ENCODE measurements at places on chromosomes 16 and 17.

DNA sequence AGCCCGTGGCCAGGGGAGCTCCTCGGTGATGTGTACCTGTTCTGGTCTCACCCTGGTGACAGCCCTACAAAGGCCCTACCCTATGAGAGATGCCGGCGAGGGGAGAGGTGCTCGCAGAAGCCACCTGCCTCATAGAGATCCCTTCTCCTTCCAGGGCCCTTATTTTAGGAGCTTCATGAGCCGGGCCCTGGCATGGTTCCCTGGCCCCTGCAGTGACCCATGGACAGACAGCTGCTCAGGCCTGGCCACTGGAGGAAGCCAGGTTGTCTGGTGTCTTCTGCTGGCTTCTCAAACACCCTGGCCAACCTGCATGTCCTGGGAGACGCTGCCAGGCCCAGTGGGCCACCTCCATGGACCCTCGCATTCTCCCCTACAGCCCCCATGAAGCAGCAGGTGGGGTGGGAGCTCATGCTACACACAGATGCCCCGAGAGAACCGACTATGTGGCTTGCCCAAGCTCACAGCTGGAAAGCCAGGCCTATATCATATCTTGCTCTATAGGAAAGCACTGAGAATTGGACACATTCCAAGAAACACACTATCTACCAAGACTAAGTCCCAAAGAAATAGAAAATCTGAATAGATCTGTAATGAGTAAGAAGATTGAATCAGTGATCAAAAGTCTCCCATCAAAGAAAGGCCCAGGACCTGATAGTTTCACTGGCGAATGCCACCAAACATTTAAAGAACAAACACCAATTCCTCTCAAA is 7.2 kb upstream of the AATK start:
- no peak for DNase-seq

- DNase-seq = peak; percentile 77
Observed at GRCh38 chr17:30429155-30429554, 48.1 kb upstream of the GOSR1 start.

DNA sequence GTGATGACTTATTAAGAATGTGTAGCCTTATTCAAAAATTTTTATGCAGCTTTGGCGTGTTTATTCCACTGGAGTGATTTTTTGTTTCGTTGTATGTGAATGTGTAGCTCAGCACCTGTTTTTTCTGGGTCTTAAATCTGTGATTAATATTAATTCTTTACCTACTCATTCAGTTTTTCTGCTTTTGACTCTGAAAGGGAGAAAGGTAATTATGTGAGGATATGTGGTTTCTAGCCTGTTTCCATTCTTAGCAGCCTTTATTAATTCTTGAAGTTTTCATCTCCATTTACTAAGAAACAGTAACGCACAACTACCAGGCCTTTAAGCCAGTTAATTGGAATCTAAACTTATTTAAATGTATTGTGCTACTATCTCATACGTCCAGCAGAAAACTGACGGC is 7.0 kb downstream of the HEATR3 start:
- DNase-seq = no peak

DNA sequence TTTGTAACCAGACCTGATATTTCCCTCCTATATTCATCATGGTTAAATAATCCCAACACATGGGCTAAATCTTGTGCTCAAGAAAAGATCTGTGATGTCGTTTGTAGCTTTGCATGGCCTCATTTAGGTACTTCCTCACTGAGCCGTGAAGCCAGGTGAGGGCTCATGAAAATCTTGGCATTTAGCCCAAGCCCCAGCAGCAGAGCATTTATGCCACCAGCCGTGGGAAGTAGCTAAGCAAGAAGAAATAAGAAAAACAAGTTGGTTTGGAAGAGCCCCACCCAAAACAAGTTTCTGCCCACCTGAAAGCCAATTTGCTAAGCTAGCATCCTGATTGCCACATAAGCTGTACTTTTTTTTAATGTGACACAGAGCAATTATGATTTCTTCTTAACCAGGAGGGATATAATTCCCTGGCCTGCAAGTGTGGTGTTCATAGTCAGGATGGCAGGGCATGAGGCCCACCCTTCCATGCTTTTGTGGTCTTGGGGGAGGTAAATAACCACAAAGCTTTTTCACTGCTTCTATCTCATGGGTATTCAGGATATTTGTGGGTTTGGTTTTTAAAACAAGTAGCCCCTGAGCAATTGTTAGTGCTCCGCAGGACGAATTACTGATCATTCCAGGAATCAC is 10.5 kb downstream of the TMIGD1 start:
- no peak for DNase-seq

- no peak for DNase-seq
Observed at GRCh38 chr16:71338193-71338592, 20.3 kb upstream of the CALB2 start.

DNA sequence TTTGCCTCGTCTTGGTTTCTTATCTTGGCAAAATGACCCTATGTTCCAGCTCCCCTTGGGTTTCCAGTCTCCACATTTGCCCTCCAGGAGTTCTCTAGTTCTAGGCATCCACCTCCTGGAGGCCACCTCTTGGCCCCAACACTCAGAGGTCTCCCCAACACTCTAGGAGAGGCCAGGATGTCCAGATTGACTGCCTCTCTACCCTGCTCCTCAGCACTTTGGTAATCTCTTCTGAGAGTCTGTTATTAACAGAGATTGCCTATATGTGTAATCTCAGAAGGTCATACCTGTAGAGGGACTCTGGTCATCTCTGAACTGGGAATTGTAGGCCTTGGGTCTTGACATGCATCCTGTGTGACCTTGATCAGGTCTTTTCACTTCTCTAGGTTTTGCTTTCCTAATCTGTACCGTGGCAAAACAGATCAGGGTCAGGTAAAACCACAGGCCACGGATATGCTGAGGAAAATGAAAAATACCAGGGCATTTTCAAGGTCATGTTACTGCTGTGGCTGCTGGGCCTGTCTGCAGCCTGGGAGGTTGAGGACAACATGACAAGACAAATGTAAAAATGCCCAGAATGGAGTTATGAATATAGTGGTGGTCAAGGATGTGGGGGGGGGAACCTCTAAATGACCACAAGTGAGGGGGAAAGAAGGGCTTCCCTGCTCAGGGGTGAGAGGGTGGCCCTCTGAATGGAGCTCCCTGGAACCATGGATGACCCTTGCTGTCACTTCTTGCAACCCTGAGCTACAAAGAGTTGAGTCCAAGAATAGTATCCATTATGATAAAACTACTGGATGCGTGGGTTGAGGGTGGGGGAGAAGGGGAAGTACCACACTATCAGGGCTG is 5.0 kb upstream of the CCL4L2 start:
- no peak for DNase-seq

- DNase-seq = no peak
Observed at GRCh38 chr17:6711081-6711674, 2.0 kb downstream of the SLC13A5 start.

- no peak for DNase-seq
Observed at GRCh38 chr17:62678214-62678919, 50.9 kb downstream of the MRC2 start.

DNA sequence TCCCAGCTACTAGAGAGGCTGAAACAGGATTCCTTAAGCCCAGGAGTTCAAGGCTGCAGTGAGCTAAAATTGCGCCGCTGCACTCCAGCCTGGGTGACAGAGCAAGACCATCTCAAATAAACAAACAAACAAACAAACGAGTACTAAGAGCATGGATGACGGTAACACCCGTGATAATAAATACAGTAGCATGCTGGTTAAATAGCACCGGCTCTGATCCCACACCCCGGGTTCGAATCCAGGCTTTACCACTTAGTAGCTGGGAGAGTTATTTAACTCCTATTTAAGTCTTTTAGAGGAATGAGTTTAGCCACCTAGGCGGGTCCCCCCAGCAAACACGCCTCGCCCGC is 301 bp upstream of the METTL22 start:
- DNase-seq = no peak

GRCh38 chr17:41392278-41392677 is 5.1 kb downstream of the KRT31 start:
- DNase-seq = peak; percentile 37

DNA sequence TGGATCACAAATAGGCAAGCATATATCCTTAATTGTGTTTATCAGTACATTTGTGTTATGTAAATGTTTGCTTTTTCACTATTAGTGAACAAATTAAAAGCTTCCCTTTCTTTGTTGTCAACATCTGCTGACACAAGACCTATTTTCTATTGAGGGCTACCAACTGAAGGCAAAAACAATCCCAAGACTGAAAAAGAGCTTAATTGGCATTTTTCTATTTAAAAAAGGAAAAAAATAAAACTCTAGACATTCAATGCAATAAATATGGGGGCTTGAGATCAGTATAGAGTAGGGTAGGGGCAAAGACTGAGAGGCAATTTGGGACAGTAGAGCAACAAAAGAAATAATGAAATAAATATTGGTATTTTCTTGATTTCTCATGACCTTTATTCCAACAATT is 24.2 kb downstream of the OMG start:
- DNase-seq = no peak

Measured in fibroblast of gingiva (primary cell).